D721Med (cell line): ENCODE measurements at places on chromosomes 16 and 17.

DNA sequence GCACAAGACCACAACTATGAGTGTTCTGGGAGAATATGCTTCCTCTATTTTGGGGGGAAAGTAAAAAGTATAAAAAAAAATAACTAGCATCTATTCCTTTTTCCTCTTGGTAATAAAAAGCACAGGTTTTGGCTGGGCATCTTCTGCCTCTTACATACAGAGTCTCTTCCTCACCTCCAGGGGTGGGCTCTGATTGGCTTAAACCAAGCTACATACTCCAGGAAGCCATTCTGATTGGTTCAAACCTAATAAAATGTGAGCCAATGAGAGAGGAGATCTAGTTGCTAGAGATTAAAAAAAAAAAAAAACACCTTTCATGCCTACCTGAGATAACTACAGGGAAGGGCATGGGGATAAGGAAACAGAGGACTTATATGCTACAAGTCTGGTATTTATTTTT is 365.9 kb upstream of the ERCC4 start:
- no peak for DNase-seq

GRCh38 chr17:76032073-76032779 is 5.1 kb upstream of the EVPL start:
- DNase-seq: no peak

GRCh38 chr17:50687200-50688066 is 20.3 kb downstream of the ANKRD40 start:
- no peak for DNase-seq

DNA sequence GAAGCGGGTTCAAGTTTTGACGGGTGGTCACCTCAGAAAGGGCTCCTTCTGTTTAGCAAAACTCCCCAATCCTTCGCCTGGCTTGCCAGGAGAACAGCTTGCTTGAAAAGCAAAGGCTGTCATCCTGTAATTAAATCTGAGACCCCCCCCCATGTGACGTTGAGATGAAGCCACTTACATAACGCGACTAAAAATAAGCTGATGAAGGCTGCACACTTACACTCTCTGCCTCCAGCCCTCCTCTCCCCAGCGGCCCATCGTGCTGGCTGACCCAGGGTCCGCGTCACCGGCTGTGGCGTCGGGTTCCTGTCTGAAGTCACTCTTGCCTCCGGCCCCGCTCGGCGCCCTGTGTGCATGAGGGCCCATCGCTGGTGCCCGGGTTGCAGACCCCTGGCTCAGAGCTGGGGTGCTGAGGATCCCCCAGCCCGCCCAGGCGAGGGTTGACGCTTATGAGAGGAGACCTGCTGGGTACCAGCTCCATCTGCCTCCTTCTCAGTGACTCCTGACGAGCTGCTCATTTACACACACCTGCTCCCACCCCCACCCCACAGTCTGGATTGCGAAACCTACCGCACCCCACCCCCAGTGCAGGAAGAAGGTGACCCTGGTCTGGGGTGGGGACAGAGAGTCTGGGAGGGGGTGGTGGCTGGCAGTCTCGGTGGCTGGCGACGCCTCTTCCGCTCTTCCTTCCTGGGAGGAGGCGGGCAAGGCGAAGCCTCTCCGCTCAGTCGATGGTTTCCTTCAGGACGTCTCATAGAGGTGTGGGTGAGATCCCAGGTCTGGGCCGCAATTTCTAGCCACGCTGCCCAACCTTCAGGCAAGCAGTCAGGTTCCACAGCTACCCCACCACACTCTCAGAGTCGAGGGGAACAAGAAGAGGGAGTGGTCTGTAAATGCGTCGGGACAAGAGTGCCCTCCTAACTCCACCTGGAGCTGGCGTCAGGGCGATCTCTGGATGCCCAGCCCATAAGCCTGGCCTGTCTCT is 3.1 kb upstream of the BAIAP2 start:
- no peak for DNase-seq

- DNase-seq: no peak
Observed at GRCh38 chr17:63561819-63562218, 11.5 kb downstream of the DCAF7 start.

- DNase-seq: no peak
Observed at GRCh38 chr16:4179763-4180260, 62.1 kb downstream of the SRL start.

GRCh38 chr16:84332975-84333684 is 35.2 kb upstream of the ATP2C2 start:
- no peak for DNase-seq

DNA sequence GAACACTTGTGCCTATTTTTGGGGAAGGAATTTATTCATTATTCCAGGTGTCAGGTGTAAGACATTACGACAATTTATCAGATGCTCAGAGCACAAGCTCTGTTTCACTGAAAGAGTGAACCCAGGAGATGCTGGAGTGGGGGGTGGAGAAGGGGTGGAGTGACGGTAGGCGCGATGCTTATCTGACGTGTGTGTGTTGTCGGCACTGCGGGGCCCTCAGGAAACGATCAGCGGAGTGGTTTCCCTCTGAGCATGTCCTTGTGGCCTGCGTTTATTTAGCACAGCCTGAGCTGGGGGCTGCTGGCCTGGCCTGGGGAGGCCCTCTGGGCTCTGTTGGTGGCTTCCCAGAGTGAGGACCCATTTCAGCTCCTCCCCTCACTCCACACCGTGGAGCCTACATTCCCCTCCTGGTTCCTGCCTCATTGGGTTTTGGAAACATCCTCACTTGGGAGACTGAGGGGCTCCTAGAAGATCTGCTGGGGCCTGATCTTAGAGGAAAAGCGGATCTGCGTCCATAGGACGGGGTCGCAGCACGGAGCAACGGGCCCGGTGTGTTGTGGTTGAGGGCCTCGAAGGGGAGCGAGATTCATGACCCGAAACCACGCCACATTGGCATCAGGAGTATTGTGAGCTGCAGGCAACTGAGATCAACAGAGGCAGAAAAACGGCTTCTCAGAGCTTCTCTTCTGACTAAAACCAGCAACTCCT is 19.0 kb upstream of the GNG13 start:
- no peak for DNase-seq

GRCh38 chr17:75642784-75643642 is 9.8 kb downstream of the SMIM5 start:
- DNase-seq: no peak

DNA sequence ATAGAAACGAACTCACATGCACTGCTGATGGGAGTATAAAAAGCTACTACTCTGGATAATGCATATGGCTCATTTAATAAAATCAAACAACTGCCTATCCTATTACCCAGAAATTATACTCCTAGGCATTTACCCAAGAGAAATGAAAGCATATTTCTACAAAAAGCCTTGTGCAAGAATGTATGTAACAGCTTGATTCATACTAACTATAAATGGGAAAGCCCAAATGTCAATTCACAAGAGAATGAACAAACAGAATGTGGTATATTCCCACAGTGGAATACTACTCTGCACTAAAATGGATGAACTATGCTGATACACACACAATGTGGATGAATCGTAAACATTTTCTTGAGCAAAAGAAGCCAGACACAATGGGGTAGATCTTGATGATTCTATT is 38.4 kb downstream of the KIAA0753 start:
- DNase-seq: no peak

DNA sequence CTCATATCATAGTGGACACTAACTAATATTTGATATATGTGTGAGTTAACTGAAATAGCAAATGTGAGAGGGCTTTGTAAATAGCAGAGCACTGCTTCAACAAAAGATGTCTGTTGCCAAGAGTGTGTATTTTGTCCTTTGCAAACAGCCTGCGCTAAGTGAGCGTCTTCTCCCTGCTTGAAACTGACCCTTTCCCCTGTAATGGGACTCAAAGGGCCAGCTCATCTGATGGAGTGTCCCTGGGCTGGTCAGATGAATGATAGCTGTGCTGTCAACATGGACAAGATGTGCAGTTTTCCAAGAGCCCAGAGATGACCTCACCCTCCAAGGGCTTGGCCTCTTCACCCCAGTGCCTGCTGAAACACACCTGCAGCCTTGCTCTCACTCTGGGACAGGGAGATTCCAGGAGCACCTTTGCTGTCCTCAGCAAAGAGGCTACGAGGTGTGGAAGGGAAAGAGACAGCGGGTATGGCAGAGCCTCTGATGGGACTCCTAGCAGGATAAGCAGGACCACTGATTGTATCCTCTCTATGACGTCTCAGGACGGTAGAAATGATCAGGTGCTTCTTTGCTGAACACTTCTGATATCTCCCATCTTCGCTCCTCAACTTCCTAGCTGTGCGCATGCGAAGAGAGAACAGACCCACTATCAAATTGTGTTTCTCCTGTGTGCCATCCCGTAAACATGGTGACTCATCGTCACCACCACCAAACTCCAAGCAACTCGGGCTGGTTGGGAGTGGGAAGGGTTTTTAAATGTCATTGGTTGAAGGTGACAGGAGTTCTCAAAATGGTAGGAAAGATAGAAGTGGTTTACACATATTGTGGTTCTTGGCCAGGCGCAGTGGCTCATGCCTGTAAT is 35.8 kb upstream of the TBX2 start:
- no peak for DNase-seq

- DNase-seq: no peak
Observed at GRCh38 chr16:86382067-86382773, 128.1 kb upstream of the FOXF1 start.

- no peak for DNase-seq
Observed at GRCh38 chr17:55530064-55530463, 18.8 kb upstream of the SMIM36 start.

DNA sequence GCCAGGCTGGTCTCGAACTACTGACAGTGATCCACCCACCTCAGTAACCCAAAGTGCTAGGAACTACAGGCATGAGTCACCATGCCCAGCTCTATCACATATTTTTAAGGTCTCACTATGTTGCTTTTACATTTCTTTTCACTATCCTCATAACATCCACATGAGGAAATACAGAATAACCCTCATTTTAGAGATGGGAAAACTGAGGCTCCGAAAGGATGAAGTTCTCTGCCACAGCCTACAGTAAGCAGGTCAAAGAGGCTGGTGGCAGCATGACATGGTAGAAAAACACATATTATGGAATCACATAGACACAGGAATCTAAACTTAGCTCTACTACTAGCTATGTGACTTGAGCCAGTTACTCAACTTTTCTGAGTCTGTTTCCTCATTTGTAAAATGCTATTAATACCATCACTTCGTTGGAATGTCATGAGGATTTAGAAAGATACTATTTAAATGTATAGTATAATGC is 32.2 kb downstream of the APPBP2 start:
- DNase-seq: no peak

DNA sequence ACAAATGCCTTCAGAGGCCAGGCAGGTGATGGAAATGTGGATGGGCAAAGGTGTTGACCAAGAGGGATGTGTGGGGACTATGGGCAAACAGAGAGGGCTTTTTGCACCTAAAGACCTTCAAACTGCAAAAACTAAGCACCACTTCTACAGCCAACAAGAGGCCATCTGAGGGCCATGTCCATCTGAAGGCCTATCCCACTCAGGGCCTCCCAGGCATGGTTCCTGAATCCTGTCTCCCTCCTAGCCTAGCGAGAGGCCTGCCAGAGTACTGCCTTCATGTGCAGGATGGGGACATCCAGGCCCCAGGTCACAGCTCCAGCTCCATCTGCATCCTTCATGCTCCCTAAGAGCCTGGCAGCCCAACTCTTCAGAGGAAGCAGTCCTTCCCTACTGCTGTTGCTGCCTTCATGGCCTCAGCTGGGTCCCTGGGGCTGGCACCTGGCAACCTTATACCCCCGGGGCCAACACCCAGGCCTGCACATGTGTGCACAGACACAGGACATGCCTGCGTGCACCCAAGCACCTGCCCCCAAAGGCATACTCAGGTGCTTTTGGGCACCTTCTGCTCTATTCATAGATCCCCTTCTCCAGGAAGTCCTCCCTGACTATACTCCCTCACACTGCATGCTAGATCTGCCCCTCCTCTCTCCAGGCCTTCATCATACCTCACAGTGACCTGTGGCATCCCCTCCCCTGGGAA is 95.2 kb downstream of the C16orf78 start:
- DNase-seq: no peak

- no peak for DNase-seq
Observed at GRCh38 chr16:73725156-73725555, 571.5 kb upstream of the PSMD7 start.

DNA sequence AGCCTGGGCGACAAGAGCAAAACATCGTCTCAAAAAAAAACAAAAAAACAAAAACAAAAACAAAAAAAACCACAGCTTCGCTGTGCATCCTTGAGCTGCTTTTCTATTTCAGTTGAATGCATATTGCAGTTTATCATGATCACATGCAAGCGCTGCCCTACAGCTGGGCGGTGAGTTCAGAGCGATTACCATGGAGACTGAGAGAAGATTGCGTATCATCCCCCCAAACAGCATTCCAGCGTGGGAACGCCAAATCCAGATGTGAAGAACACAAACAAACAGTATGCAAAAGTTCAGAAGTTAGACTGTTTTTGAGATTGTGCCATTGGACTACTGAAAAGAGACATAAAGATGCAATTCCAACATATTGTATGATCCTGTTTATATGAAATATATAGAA is 15.1 kb upstream of the SLC52A1 start:
- DNase-seq: no peak

GRCh38 chr16:64077242-64077641 is 1044.6 kb downstream of the CDH11 start:
- no peak for DNase-seq

DNA sequence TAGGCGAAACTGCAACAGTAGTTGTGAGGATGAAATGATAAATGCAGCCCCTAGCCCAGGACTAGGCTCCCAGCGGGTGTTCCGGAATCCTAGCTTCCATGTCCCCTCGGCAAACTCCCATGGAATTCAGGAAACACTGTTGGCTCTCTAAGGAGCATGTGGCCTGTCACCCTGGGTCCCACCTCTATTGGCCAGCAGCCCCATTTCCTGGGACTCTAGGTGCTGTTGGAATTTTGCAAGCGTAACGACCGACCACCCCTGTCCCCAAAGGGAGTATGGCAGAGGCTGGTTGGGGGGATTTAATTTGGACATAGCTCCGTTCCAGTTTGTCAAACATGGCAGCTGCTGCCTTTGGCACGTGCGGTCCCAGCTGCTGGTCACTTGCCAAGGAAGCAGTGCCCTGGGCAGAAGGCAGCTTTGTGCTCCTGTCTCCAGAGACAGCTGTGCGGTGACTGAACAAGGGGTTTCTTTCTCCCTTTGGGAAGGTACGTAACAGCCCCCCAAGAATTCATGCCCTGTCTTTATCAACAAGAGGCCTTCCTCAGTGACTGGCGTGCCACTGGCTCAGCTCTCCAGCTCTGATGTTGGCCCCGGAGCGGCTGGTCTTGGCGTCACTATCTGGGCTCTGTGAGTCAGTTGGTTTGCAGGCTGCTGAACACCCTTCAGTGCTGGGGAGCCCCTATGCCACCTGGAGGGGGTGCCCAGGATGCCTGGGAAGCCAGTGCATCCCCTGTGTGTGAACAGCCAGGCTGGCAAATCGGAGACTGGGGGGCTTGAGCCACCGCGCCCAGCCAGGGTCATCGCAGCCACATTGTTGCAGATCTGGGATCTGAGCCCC is 235.2 kb upstream of the TNRC6C start:
- no peak for DNase-seq

- DNase-seq: peak; percentile 69
Observed at GRCh38 chr17:68452724-68453290, 4.5 kb downstream of the WIPI1 start.

GRCh38 chr17:45131616-45132319 is 547 bp downstream of the PLCD3 start:
- DNase-seq: no peak

GRCh38 chr16:81837312-81837751 is 58.2 kb downstream of the PLCG2 start:
- no peak for DNase-seq
